ENCODE measurements at places on chromosomes 7 and 10. TPM values are rescaled to one million over a fixed set of nuclear protein-coding genes. Genes with fewer than 3 reads are reported as not detected.

Gene GLUD1
- total RNA-seq: 86.6 TPM

Gene GIMAP6
- total RNA-seq: 87.8 TPM

Gene DDC
- not detected for total RNA-seq

Gene PHKG1
- total RNA-seq: 1.00 TPM

Gene SH3PXD2A
- total RNA-seq: 5.1 TPM

Gene PMS2
- 15.9 TPM for total RNA-seq

DNA sequence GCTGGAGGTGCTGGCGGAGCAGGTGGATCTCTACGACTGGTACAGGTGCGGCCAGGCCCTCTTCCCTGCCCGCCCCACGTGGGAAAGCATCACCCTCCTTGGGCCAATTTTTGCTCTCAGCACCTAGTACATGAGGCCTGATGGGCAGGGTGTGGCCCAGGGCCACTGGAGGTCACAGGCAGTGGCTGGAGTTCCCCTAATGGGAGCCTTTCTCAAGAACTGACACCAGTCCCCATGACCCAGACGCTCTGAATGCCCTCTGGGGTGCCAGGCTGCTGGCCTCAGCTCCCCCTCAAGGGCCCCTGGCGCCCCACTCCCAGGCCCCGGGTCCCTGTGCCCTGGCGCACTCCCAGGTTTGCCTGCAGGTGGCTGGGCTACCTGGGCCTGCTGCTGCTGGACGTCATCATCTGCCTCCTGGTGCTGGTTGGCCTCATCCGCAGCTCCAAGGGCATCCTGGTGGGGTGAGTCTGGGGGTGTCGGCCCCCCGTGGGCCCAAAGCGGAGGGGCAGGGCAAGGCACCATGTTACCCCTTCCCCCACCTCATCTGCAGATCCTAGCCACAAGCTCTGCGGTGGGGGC lies 15.9 kb downstream of the TTYH3 start:
- DNase-seq: no peak

DNA sequence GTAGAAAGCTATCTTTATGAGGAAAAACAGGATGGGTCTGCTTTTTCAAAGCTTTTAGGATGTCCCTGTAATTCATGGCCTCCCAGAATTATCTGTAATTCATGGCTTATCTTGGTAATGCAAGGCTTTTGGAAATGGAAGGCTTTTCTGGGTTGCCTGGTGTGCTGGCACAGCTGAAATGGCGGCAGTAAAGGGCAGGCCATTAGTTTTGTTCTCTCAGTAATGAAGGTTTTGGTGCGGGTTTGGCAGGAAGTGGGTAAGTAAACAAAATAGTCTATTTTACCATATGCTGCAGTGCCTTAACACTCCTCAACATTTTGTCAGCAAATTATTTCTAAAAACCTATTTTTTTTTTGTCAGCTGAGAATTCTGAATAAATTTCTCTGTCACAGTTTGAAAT lies 69.3 kb downstream of the LRGUK start:
- DNase-seq: no peak

DNA sequence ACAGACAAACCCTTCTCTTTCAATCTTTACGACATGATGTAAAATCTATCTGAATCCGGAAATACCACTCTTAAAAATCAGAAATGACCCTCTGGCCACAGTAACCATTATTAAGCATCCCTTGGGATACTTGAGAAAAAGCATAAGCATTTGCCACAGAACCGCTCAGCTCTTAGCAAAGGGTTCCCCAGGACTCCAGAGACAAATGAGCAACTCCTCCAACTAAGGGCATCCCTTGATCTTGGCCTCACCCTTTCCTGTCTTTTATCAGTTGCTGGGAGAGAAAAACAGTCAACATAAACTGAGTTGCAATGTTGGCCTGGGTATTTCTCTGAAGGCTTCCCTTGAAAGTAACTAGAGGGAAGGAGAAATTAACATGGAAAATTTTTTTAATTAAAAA lies 3.5 kb downstream of the PDLIM1 start:
- no peak for DNase-seq

GRCh38 chr7:75667938-75668337 lies 70.8 kb downstream of the HIP1 start:
- no peak for DNase-seq

DNA sequence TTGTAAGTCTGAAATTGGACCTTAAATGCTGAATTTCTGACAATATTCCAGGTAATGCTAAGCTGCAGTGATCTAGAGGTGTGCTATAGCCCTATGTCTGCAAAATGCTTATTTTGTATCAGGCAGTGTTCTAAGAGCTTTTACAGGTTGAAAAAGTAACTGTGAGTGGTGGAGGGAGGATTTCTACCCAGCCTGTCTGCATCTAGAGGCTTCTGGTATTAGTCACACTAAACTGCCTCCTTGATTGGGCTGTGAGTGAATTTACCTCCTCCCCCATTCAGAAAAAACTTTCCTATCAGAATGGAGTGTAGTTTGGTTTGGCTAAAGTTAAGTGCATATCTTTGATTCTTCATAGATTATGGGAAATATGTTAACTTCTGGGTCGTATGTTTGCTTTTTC lies 56.8 kb downstream of the BBS9 start:
- no peak for DNase-seq

GRCh38 chr10:121708728-121709674 lies 110.8 kb upstream of the FGFR2 start:
- no peak for DNase-seq

- DNase-seq: no peak
These were observed 169.4 kb upstream of the ADO start for GRCh38 chr10:62635127-62635526.

DNA sequence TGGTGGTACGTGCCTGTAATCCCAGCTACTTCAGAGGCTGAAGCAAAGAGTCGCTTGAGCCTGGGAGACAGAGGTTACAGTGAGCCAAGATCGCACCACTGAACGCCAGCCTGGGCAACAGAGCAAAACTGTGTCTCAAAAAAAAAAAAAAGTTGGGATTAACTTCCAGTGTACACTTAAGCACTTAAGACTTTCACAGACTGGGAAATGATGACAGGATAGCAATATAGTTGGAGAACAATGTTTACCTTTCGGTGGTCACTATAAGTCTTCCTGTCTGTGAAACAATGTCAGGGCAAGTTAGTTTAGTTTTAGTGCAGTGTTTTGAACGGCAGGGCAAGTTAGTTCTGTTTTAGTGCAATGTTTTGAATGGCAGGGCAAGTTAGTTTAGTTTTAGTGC lies 130.2 kb downstream of the TPST1 start:
- peak; percentile 28 for DNase-seq

Data from endothelial cell of umbilical vein (primary cell).